SJSA1 (cell line): ENCODE measurements at places on chromosomes 2 and 18. TPM values are rescaled to one million over a fixed set of nuclear protein-coding genes. Genes with fewer than 3 reads are reported as not detected.
A peak's percentile ranks its signal among the peaks of the same experiment; 100 is the strongest.

DNA sequence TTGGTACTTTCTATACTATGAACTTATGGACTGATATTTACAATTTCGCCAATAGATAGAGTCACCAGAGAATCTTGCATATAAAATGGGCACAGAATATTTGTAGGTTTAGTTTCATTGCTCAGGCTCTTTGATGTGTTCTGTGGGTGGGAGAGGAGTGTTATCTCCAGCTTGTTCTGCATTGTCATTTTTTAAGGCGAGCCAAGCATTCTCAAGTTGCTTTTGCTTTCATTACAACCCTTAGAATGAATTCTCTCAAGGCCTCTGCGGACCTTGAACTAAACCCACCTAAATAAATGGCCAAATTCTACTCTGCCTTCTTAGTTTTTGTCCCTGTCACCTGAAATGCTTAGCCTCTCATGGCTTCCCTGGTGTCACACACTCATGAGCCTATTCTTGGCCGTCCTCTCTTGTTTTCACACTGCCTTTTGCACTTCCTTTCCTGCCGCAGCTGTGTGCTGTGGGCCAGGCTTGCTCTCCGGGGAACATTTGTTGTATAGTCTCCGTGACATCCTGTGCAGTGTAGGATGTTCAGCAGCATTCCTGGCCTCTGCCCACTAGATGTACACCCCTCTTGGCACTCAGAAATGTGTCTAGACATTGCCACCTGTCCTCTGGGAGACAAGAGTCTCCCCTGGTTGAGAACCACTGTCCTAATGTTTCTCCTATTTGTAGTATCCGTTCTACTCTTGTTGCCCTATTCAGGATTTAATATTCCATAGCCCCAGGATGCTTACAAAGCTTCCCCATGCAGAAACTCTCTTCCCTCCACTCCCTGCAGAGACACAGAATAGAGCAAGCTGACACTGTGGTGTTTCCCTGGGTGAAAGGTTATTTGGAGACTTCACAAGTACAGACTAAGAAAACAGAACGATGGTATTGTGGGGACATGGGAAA is 255.6 kb downstream of the PTPRM start:
- no peak overlapping the region for H3K4me3 ChIP-seq
- peaks cover 9% of the 10 kb centered on the region; the same call in 1 of the 2 replicates for H3K4me1 ChIP-seq
- peak overlapping the region; percentile 15; the same call in 1 of the 2 replicates for H3K27ac ChIP-seq
- no peaks in the 10 kb centered on the region for H3K27me3 ChIP-seq
- DNase-seq: peak; percentile 15

DNA sequence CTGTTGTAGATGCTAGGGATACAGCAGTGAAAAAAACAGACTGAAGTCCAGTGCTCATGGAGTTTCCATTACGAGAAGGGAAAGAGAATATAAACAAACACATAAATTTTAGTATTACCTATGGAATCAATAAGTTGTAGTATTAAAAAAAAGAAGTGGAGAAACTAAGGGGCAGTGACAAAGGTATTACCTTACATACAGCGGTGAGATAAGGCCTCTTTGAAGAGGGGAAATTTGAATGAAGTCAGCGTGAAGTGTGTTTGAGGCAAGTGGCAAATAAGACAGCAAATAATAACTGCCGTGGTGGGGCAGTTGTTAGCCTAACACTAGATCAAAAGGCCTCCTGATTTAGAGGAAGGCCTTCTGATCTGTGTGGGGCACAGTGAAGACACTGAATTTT is 57.9 kb downstream of the TLK1 start:
- peaks cover 21% of the 10 kb centered on the region for H3K36me3 ChIP-seq
- H3K27me3 ChIP-seq: no peaks in the 10 kb centered on the region
- DNase-seq: no peak
- peaks cover 13% of the 10 kb centered on the region for H3K4me1 ChIP-seq
- no peak overlapping the region for H3K27ac ChIP-seq

MAP3K19 gene
- 0.08 TPM in 1 of 2 replicates, not detected in the other for total RNA-seq

TMEM198 gene
- 0.03 and 0.37 TPM in 2 replicates for total RNA-seq

SPATA3 gene
- not detected in 2 replicates for total RNA-seq
